ENCODE measurements at places on chromosomes 3 and 15.

GRCh38 chr15:41530363-41530956 is 13.6 kb downstream of the RPAP1 start:
- no peak for DNase-seq

GRCh38 chr3:42024591-42025351 is 62.9 kb upstream of the ULK4 start:
- no peak for DNase-seq

DNA sequence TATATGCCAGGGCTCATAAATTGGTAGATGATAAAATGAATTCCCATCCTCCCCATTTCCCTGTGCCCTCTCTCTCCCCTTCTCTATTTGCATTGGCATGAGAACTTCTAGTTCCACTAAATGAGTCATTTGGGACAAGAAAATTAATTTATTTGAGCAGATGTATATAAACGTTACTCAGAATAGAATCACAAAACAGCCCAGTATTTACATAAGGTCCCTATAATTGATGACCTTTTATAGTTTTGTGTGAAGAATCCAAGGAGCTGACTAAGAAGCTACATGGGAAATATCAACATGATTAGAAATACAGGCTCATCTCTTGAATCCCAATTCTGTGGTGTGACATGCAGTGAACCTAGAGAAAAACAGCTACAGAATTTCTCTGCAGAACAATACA is 617.7 kb upstream of the NR2F2 start:
- DNase-seq: no peak

GRCh38 chr3:3603351-3603750 is 195.9 kb upstream of the LRRN1 start:
- DNase-seq: no peak

DNA sequence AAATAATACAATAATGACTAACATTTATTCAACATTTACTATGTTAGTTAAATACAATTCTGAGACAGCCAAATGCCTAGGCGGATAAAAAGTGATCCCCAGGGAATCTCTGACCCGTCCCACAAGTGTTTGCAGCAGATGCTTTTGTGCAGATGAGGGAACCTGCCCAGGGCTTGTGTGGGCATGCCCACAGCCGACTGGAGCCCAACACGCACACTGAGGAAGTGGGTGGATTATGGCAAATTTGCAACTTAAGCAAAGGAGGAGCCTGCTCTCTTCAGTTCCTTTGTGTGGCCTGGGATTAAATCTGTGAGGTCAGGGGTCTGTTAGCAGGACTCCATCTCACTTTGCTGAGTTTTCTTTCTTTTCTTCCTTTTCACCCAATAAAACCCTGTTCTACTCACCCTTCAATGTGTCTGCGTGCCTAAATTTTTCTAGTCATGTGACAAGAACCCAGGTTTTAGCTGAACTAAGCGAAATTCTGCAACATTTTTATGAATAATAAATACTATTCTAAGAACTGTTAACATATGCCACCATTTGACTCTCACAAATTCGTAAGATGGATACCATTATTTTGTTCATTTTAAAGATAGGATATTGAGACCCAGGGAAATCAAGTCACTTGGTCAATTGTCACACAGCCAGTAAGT is 13.9 kb upstream of the RTP1 start:
- DNase-seq: peak; percentile 32

- peak; percentile 56 for DNase-seq
Measured at GRCh38 chr3:169657351-169658124, 6.0 kb downstream of the MECOM start.

DNA sequence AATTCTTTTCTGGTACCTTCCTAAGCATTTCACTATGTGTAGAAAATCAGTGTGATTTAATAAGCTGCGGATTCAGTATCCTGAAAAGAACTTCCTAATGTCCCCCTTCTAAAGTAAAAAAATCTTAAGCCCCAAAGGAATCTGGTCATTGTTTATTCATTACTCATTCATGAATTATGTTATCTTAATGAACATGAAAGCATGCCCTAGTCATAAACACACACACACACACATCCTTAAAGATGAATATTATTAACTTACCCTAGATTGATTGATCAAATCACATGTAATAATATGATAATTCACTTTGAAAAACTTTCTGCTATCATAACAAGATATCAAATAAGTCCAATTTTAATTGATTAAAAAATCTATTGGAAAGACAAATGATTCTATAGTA is 96.4 kb upstream of the BFSP2 start:
- DNase-seq: no peak

DNA sequence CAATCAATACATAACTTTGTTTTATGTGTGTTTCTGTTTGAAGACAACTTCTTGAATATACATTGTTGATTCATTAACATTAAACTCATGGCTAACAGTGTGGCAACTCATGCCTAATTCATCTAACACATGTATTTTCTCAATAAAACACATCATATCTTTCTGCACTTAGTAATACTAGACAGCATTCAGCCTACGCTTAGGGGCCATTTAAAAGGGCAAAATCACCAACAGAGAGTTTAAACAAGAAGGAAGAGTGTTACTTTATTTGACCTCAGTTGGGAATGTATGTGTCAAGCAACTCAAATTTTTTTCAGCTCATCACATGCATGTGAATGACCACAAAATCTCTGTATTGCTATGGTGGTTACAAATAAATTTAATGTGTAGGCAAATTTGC is 128.8 kb upstream of the AADACL2 start:
- no peak for DNase-seq

- no peak for DNase-seq
Measured at GRCh38 chr15:67303490-67304363, 49.1 kb downstream of the IQCH start.

GRCh38 chr3:78645628-78646310 is 1122.0 kb downstream of the ROBO1 start:
- no peak for DNase-seq

DNA sequence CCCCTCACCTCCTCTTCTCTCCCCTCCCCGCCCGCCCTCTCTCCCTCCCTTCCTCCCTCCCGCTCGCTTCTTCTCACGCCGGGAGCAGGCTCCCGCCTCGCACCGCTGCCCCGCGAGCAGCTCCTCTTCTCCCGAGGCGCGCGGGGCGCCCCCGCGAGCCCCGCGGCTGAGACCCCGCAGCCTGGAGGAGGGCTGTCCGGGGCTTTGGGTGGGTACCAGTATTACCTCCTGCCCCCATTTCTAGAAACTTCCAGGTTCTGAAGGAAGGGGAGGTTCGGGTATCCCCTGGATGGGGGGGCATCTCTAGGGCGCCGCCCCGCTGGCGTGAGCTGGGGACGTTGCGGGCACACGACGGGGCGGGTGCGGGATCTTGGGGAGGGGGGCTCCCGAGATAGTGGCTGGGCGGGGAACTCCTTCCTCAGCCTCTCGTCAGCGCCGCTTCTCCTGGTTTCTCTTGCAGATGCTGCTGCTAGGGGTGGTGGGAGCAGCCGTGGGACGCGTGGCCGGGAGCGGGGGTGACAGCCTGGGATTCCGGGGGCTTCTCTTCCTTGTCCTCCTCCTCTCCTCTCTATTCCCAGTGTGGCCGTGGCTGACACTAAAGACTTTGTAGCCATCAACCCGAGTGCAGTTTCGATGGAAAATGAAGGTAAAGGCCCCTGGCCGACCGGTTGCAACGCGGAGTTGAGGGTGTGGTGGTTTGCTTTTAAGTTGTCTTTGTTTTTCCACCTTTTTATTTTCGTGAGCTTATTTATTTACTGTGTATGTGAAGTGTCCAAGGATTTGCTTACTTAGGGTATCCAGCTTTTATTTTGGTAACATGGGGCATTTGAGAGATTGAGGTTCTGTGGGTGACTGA is 474 bp downstream of the ATP2C1 start:
- no peak for DNase-seq

DNA sequence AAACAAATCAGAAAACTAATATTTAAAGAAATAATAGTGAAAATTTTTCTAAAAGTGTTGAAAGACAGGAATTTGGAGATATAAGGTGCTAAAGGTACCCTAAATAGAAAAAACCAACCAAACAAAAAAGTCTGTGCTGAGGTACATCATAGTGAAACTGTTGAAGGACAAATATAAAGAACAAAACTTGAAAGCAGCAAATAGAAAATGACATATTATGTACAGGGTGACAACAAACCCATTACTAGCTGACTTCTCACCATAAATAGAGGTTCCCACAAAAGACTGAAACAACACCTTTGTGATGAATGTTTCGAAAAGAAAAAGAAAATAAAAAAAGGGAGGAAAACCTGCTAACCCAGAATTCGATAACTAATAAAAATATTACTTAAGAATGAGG is 502.5 kb upstream of the NECTIN3 start:
- no peak for DNase-seq

DNA sequence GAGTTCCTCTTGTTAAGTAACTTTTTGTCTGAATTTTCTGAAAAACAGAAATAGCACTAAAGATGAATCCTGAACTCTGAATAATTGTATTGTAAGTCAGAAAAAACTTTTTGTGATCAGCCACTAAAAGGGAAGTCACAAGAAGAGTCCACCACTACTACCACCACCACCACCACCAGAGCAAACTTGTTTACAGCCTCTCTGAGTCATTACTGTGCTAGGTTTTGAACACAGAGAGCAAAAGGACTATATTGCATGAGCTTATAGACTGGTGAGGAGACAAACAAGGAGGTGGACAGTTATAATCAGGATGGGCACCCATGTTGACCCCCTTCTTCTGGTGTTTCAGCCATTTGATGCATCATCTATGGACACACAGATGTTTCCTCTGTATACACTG is 141.7 kb downstream of the IL5RA start:
- DNase-seq: no peak

- DNase-seq: no peak
Measured at GRCh38 chr3:184586851-184587250, 25.3 kb downstream of the EPHB3 start.

DNA sequence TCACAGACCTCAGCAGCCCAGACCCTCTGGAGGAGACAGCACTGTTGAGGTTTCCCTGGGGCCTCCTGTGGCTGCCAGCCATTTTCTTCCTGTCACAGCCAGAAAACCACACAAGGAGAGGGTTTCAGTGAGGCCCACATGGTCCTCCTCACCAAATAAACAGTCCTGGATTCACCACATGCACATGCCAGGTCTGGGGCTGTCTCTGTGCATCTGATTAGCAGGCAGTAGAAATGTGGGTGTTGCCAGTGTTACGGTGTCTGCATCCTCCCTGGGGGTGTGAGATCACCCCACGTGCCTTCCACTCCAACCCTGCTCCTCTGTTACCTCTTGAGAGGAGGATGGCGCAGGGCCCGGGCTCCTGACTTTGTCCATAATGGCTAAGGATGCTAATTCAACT is 140.4 kb downstream of the CHDH start:
- DNase-seq: no peak

DNA sequence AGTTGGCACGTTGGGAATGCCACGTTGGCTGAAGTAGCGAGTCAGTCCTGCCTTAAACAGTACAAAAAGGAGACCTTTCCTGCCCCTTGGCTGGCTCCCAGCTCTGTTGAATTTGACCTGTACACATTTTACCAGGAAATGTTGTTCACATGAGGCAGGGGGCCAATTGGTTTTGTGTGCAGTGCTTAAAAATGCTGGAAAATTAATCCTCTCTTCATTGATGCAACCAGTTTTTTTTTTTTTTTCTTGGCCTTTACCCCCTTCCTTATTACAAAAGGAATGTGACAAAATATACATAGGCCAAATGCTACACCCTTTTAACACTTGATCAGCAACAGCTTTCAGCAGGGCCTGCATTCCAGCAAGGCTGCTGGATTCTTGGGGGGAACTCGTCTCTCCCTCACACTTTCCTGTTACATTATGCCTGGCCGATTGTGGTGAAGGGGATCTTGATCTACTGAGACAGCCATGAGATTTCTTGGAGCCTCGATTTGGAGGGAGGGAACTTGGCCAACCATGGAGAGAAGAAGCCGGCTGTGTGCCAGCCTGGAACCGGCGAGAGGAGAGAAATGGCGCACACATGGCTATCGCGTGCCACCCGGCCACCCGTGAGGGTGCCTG is 93.1 kb downstream of the DNASE1L3 start:
- no peak for DNase-seq

Measured in DMS79 (cell line).